ENCODE measurements at places on chromosomes 2 and 18.

DNA sequence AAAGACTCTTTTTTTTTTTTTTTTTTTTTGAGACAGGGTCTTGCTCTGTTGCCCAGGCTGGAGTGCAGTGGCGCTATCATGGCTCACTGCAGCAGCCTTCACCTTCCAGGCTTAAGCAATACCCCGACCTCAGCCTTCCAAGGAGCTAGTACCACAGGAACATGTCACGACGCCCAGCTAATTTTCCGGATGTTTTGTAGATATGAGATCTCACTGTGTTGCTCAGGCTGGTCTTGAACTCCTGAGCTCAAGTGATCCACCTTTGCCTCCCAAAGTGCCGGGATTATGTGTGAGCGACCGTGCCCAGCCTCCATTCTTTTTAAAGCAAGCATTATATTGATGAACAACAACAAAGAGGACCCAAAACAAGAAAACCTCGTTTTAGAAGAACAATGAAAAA, 307.1 kb upstream of the ID2 start:
- no peak for DNase-seq

DNA sequence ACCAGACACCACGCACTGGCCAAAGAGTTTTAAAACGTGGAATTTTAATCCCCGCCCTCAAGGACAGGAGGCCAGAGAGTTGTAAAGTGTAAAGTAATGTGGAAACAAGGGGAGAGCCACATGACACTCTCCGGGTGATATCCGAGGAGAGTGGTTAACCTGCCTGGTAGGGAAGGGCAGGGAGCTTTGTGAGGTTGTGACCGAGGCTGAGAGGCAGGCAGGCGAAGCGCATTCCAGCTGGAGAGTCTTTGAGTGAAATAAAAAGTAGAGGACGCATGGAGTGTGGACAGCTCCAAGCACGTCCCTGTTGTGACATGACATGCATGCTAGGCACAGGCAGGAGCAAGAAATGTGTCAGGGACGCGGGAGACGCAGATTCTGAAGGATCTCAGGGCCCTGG, 539.5 kb downstream of the RNF144A start:
- no peak for DNase-seq

DNA sequence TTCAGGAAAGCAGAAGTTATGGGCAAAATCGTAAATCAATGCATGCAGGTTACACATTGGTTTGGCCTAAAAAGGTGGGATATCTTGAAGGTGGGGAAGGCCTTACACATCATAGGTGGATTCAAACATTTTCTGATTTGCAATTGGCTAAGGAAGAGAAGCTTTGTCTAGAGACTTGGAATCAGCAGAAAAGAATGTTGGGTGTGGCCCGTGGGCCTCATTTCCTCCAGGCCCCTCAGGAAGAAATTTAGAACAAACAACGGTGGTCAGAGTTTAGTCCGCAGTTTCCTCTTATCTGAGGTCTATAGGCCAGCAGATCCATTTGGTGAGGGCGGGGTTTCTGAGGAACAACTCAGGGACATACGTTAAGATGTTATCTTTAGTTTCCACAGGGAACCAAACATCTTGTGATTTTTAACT, 50.9 kb upstream of the AFF3 start:
- no peak for DNase-seq

DNA sequence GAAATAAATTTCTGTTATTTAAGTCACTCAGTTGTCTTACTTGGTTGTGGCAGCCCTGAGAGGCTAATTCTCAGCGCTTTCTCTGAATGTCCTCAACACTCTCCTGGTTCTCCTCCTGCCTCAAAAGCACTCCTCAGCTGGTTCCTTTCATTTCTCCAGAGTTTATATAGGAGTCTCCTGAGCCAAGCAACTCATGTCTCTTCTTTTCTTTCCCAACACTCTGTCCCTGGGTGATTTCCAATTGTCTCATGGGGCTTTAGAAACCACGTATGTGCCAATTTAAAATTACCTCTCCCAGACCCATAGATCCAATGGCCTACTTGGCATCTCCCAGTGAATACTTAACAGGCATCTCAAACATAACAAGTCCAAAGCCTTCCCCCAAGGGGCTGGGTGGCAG, 184.3 kb downstream of the TTC32 start:
- DNase-seq: no peak

DNA sequence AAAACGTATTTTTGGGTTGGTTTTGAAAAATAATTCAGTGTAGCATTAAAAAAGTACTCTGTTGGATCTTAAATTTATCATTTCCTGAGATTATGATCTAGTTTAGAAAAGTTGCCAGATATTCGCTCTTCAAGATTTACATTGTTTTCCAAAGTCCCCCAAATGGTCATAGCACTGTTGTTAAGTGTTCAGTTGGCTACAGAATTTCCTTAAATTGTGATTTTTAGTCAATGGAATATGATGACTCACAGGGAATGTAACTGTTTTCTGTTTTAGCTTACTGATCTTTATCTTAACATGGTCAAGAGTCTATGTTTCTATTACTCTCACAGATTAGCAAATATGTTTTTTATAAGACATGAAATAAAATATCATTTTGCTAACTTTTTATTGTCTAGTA, 23.2 kb downstream of the PLCL1 start:
- no peak for DNase-seq

GRCh38 chr2:37011130-37011529, 44.8 kb upstream of the STRN start:
- no peak for DNase-seq

GRCh38 chr2:203820969-203821368, 46.6 kb upstream of the CTLA4 start:
- DNase-seq: no peak

DNA sequence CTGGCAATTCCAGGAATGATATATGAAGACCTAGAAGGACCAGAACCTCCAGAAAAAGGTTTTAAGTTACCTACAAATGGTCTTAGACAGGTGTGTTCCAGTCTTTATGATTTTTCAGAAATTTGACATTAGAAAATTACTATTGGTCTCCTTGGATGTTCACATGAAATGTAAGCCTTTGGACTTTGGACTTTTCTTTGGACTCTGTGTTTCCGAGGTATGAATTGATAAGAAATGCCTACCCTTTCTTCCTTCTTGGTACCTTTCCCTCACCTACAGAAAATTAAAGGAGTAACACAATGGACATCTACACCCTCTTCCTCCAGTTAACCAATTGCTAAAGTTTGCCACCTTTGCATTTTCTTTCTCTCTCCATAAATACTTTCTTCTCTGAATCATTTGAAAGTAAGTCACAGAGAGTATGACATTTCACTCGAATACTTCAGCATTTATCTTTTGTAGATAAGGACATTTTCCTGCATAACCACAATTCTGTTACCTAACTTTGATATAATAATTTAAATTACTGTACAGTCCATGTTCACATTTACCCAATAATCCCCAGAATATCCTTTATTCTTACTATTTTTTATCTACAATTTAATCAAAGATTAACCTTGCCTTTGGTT, 26.2 kb downstream of the CEP192 start:
- no peak for DNase-seq

DNA sequence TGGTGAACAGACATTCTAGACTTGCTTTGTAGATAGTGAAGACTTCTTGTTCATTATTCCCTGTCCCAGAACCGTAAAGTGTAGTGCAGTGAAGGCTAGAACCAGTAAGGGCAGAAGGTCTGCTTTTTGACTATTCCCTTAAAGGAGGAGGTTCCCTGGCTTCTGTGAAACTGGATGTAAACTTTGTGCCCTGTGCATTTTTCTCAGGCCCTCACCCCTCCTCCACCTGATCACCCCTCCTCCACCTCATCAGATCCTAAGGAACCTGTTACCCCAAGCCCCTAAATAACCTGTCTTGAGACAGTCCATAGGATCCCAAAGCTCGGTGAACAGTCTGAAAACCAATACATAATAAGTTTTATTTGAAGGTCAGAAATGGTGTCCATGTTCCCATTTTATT, 33.7 kb downstream of the SFT2D3 start:
- DNase-seq: no peak

GRCh38 chr2:189444322-189444721, 3.0 kb downstream of the WDR75 start:
- DNase-seq: peak; percentile 25

DNA sequence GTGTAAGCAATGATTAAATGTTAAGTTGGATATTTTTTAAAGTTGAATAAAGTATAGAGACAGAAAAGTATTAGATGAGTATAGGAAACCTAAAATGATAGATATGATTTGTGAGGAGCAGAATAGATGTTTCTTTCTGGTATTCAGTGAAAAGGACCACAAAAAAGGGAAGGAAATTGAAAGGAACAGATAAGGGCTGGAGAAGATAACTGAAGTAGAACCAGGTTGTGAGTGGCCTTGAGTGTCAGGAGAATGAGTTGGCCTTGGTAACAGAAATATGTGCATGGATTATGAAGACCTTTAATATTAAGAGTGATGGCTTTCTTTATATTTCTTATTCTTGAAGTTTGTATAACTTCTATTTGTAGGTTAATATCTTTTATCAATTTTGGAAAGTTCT, 543.5 kb downstream of the METTL4 start:
- no peak for DNase-seq

DNA sequence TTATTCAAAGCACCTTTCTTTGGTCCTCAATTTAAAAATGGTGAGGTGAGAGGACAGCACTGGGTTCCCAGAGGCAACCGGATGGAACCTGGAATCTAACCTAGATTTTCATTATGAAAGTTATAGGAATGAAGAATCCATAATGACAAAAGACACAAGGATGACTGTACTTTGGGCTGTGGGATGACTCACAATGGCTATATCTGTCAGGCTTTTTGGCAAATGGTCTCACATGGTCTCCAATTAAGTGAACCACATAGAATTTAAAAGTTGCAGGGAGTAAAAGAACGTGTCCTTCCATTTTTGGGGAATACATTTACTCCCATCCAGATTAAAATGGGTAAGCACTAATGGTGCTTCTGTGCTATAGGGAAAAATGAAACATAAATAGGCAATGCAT, 31.8 kb upstream of the LYPD1 start:
- DNase-seq: no peak

DNA sequence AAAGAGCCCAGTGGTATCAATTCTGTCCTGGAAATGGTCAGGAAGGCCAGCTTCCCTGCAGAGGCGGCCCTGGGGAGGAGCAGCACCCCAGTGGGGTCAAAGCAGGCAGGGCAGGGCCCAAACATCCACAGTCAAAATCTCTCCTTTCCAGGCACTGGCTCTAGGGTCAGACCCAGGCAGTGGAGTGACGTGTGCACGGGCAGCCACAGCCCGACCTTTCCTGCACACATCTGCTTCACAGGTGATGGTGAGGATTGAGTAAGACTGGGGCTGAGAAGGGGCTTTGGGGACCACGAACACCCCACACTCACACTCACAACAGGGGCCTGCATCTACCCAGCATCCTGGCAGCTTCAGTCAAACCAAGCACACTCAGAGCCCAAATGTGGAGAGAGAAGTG, 97.8 kb upstream of the GLI2 start:
- DNase-seq: no peak

- no peak for DNase-seq
Measured at GRCh38 chr2:15776629-15776919, 163.8 kb upstream of the MYCN start.

- no peak for DNase-seq
Measured at GRCh38 chr18:47779381-47779780, 151.1 kb downstream of the SMAD2 start.

- DNase-seq: no peak
Measured at GRCh38 chr2:1055014-1055595, 104.5 kb downstream of the SNTG2 start.

GRCh38 chr2:55926974-55927373, 3.4 kb upstream of the EFEMP1 start:
- DNase-seq: no peak

GRCh38 chr2:239444626-239445577, 44.1 kb upstream of the HDAC4 start:
- no peak for DNase-seq

GRCh38 chr2:37338933-37339332, 5.5 kb upstream of the QPCT start:
- no peak for DNase-seq

DNA sequence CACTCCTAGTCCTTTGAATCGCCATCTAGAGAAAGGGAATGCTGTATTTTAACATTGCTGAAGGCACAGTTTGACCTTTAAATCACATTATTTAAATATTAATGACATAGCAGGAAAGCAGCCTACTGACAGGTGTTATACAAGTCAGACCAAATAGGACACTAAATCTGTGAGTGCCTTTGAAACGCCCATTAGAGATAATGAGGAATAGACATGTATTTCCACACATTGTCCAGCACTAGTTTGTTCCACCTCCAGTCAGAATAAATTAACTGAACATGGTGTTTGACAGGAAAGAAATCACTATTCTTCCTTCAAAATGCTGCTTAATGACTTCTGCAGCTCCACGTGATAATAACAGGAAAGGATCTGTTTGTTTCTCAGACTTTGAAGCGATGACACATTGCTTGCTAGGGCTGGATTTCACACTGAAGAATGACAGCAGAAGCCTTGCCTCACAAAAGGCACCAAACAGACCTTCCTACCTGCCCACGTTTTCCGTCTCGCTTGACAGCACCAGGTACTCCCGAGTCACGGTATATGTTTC, 90.5 kb upstream of the DDX18 start:
- DNase-seq: no peak

GRCh38 chr2:161030260-161031063, 129.8 kb upstream of the TANK start:
- no peak for DNase-seq

DNA sequence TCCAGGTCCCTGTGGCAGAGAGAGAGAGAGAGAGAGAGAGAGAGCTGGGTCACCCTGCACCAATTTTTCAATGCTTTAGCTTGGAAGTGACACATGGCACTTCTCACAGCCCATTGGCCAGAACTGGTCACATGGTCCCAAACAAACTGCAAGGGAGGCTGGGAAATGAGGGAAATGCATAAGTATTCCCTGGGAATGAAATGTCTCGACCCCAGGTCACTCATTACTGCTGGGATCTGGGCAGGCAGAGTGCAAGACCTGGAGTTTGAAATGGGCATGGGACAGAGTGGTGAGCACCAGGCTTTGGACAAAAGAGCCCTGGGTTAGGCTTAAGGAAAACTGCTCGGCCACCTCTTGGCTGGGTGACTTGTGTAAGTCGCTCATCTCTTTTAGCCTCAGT, 37.0 kb downstream of the SMAD7 start:
- no peak for DNase-seq

DNA sequence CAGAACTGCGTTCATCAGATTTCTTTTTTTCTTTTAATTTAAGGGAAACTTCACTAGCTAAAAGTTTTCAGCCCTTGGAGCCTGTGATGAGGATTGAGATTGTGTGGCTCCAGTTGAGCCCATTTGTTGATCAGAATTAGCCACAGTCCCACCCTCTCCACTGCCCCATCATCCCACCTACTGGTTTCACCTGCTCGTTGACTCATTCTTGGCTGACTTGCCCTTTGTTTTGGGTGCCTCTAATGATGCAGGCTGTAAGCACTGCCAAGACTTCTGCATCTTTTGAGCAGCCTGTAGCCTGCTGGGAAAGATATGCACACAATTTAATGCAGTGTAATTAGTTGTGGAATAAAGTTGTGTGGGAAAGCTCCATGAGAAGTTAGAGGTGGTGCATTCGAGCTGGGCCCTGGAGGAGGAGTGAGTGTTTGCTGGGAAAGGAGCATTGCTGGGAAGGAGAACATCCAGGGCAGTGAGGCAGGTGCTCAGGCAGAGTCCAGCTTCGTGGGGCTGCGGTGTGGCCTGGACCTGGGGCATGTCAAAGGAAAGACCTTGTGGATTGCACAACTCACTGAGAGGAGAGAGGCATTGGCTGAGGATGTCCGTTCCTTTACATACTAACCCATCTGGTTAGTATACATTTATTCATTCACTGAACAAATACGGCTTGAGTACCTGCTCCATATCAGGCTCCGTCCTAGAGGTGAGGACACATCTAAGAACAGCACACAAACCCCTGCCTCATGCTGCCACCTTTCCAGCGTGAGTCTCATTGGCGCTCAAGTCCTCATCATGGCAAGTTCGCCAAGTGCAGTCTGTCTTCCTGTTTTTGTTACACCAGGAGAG, 18.2 kb downstream of the ASPRV1 start:
- DNase-seq: no peak
